ENCODE measurements at places on chromosomes 6 and 20. TPM values are rescaled to one million over a fixed set of nuclear protein-coding genes. Genes with fewer than 3 reads are reported as not detected.
A peak's percentile ranks its signal among the peaks of the same experiment; 100 is the strongest.

Gene LKAAEAR1
- not detected for total RNA-seq

DNA sequence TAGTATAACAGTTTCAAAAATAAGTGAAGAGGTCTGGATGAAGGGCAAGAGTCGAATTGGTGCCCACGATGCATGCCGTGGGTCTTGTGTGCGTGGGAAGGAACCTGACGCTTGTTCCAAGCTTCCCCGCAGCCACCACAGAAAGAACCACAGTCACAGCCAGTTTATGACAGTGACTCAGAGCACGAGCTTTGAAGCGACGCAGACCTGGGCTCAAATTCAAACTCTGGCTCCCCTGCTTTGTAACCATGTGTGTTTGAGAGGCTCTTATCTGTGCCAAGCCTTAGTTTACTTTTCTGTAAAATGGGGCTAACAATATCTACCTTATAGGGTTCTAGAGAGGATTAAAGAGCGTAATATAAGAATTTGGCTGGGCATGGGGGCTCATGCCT is 65.5 kb downstream of the SYNJ2 start:
- DNase-seq: peak; percentile 81

Gene EDN3
- total RNA-seq: not detected

Gene OTOR
- not detected for total RNA-seq

DNA sequence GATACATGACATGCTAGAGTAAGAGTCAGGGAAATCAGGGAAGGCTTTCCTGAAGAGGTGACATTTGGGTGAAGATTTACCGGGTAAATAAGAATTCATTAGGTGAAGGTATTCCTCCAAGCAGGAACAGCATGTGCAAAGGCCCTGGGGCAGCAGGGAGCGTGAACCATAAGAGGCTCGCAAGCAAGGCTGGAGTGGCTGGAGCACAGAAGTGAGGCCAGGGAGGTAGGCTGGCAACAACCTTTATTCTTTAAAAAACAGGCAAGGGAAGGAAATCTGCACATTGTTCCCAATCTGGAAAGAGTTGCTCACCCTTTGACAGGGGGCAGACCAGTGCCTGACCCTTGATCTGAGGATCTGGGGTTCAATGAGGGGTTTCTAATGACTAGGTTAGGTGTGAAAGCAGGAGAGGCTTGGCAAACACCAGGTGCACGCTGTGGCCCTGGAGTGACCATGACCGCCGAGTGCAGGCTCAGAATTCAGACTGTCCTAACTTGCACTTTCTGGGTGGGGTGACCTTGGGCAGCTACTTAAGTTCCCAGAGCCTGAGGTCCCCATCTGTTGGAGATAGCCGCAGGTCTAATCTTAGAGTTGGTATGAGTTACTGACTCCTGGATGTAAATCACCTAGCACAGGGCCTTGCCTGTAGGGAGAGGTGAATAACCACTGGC is 1.9 kb downstream of the KIAA1755 start:
- DNase-seq: no peak

Gene TRIM10
- total RNA-seq: not detected

- DNase-seq: no peak
Observed at GRCh38 chr20:15638816-15639215, 934.4 kb downstream of the KIF16B start.

Gene PPP1R14C
- total RNA-seq: 17.5 TPM

Gene ASIP
- total RNA-seq: not detected

DNA sequence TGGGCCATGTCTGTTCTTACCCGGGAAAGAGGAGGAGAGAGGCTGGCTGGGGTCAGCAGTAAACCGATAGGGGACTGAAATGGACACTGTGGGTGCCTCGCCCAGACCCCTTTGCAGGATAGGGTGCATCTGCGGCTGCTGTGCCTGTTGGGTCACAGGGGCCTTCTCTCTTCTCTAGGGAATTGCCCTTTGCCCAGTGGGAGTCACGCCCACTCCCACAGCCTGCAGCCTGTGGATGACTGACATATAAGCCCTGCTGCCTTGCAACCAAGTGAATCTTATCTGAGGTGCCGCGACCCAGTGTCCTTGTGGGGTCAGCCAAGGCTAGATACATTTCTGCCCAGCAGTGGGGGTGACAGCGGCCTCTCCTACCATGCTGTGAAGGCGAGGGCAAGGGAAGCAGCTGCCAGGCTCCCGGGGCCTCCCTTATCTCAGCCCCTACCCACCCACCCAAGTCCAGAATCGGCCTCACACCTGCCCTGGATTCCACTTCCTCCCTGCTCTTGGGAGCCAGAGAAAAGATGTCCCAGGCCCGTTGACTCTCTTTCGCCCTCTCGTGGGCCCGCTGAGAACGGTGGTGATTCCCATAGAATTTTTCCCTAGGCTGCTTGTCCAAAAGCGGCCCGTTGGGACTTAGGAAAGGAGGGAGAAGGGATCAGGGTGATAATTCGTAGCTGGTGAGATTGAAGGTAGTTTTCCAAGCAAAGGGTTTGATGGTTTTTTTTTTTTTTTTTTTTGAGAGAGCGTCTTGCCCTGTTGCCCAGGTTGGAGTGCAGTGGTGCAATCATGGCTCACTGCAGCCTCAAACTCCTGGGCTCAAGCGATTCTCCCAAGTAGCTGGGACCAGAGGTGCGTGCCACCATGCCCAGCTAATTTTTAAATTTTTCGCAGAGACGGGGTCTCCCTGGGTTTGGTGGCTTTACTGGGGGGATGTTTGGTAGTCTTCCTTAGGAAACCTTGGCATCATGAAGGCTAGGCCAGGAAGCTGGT is 76.4 kb upstream of the RNF24 start:
- DNase-seq: peak; percentile 71

Measured in Daoy (cell line).